ENCODE measurements at places on chromosomes 3 and 15. TPM values are rescaled to one million over a fixed set of nuclear protein-coding genes. Genes with fewer than 3 reads are reported as not detected.
A peak's percentile ranks its signal among the peaks of the same experiment; 100 is the strongest.

GRCh38 chr3:192818126-192818525 is 90.8 kb upstream of the FGF12 start:
- no peaks in the 10 kb centered on the region for H3K4me1 ChIP-seq
- no peaks in the 10 kb centered on the region for H3K27me3 ChIP-seq
- no peak for DNase-seq
- no peak overlapping the region for H3K27ac ChIP-seq

GOLGA6L7 gene
- not detected for total RNA-seq

GRCh38 chr3:132925256-132925930 is 112.8 kb upstream of the TMEM108 start:
- DNase-seq: no peak
- no peaks in the 10 kb centered on the region for H3K27me3 ChIP-seq
- no peak overlapping the region for H3K4me3 ChIP-seq
- no peaks in the 10 kb centered on the region for H3K4me1 ChIP-seq
- H3K36me3 ChIP-seq: no peaks in the 10 kb centered on the region

DNA sequence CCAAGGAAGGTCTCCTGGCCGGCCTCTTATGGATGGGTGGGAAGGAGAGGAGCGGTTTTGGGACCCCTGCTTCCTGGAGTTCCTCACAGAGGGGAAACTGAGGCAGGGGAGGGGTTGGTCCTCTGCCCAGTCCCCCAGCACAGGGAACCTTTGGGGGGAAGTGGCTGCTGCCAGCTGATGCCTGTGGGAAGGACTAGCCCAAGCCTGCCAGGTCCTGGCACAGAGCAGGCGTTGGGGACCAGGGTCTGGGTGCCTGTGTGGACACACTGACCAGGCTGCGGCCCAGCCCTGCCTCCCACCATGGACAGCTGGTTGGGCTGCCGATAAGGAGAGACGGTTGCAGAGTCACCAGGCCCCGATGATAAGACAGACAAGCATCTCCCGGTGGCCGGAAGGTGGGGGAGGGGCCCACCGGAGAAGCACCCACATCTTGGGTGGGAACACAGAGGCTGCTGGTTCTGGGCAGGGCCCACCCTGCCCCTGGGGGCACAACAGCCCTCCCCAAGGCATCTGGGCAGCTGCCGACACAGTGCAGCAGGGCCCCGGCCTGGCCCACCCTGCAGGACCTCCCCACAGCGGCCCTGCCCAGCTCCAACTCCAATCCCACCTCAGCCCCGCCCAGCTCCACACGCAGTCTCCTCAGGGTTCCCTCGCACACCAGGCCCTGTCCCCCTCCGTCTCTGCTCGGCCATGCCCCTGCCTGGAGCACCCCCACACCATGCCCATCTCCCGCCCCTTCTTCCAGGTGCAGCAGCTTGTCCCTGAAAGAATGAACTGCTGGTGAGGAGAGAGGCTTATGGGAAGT is 50.7 kb downstream of the DNAJB8 start:
- DNase-seq: no peak
- no peaks in the 10 kb centered on the region for H3K4me1 ChIP-seq
- no peaks in the 10 kb centered on the region for H3K36me3 ChIP-seq
- H3K4me3 ChIP-seq: no peak overlapping the region
- no peak overlapping the region for H3K27ac ChIP-seq

- H3K27ac ChIP-seq: no peak overlapping the region
- no peak overlapping the region for H3K4me3 ChIP-seq
- H3K36me3 ChIP-seq: no peaks in the 10 kb centered on the region
- no peak for DNase-seq
These were observed 372.6 kb upstream of the ATP11B start for GRCh38 chr3:182420741-182421140.

DNA sequence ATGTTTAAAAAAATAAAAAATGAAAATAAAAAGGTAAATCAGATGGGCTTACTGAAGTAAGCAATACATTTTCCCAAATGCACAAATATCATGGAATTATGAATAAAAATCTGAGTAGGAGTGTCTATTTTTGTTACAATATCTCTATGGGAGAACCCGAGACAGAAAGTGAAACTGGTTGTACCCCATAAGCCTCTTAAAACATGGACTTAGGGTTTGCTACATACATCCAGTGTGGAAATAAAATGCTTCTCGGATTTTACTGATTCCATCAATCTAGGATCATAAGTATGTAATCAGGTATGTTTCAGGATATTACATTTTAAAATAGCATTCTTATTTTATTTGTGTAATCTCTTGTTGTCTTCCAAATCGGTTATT is 177.8 kb upstream of the CDIN1 start:
- H3K27me3 ChIP-seq: no peaks in the 10 kb centered on the region
- peak overlapping the region; percentile 5 for H3K4me3 ChIP-seq
- no peaks in the 10 kb centered on the region for H3K4me1 ChIP-seq
- no peaks in the 10 kb centered on the region for H3K36me3 ChIP-seq

DNA sequence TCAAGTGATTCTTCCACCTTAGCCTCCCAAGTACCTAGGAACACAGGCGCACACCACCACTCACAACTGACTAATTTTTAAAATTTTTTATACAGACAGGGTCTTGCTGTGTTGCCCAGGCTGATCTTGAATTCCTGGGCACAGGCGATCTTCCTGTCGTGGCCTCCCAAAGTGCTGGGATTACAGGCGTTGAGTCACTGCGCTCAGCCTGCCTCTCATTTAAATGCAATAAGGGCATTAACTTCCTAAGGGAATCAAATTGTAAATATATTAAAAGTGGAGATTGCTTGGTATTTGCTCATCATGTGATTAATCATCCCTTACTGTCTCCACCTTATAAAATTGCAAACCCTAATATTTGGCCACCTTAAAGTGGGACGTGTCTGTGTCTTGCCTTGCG is 65.2 kb downstream of the PGPEP1L start:
- no peaks in the 10 kb centered on the region for H3K27me3 ChIP-seq
- H3K27ac ChIP-seq: no peak overlapping the region
- H3K4me1 ChIP-seq: peaks cover 41% of the 10 kb centered on the region
- no peak overlapping the region for H3K4me3 ChIP-seq
